Stimulated activated CD8-positive, alpha-beta memory T cell treated with anti-CD3 and anti-CD28 coated beads, Interleukin-2, amount 100 ng/mL, for 1 hour (primary cell): ENCODE measurements at places on chromosomes 12 and 14.

DNA sequence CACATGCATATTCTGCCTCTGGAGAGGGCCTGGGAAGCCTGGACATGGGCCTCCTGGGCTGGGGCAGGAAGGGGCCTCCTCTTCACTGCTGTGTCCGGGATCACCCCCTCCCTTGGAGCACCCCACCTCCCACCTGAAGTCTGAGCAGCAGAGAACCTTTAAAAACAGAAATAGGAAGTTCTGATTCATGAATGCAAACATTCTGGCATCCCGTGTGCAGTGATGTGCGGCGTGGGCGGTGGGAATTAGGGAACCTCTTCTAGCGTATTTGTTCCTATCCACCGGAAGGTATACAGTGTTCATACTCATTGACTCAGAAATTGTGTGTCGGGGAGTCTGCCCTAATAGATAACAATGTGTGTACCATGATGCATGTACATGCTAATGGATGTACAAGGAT lies 46.2 kb downstream of the C14orf132 start:
- DNase-seq: no peak

GRCh38 chr12:51921017-51921725 lies 13.9 kb downstream of the ACVRL1 start:
- DNase-seq: no peak

DNA sequence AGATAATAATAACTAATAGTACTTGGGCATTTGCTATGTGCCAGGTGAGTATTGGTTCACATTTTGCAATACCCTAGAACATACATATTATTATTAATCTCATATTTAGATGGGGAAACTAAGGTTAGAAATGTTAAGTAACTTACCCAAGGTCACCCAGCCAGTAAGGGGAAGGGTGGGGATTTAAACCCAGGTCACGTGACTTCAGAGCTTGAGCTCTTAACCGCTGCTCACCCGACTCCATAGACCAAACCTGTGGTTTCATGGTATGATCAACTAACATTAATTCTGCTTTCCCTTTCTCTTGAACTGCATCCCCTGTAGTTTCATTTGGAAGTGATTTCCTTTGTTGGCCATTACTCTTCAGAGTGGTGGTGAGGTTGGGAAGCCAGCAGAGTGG lies 242.3 kb downstream of the NRXN3 start:
- DNase-seq: no peak

DNA sequence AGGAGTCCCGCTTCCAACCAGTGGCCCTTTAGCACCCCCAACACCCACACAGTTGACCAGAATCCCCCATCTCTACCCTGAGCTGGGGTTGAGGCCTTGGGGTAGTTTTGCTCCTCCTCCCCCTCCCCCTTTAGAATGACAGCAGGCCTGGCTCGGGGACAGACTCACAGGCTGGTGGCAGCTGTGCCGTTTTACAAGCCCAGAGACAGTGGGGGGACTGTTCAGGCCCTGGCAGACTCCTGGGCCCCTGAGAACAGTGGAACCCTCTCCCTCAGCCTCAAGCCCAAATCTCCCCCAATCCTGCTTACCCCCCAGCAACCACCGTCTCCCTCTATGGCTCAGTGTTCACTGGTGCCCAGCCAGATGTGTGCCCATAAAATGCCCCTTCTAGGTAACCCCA lies 10.1 kb downstream of the TMEM119 start:
- no peak for DNase-seq

DNA sequence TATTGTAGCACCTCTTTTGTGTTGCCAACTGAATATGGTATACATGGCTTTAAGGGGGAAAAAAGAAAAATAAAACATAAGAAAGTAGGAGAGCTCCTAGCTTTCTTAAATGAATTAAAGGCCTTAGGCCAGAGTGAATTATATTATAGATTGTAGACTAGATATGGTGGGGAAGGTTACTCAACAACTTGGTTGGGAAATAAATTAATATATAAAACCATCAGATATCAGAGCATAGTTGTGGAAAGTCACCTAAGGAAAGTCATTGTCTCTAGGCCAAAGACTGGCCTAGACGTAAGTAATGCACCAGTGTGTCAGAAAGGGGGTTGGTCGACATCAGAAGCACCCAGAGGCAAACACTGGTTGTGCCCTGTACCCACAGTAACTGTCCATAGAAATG lies 391.8 kb downstream of the RAD51B start:
- DNase-seq: no peak

DNA sequence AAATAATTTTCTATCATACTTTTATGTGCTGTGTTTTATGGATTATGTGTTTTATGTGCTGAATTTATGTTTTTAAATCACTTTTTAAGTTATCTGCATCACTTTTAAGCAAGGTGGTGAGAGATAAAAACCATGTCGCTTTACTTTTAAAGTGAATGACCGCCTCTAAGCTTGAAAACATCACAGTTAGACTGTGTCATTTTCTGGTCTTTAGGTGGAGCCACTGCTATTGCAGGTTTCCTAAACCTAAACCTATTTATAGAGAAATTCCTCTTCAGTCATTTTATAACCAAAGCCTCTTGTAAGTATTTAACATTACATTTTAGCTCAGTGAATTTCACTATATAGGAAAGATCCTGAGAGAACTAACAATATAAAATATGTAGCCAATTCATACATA lies 21.0 kb upstream of the MDM2 start:
- no peak for DNase-seq

- DNase-seq: no peak
Measured at GRCh38 chr12:95397571-95397970, 76.4 kb upstream of the METAP2 start.
